Left lung (tissue), 14 donors: ENCODE measurements at places on chromosomes 7 and 10. TPM values are rescaled to one million over a fixed set of nuclear protein-coding genes. Genes with fewer than 3 reads are reported as not detected.

DNA sequence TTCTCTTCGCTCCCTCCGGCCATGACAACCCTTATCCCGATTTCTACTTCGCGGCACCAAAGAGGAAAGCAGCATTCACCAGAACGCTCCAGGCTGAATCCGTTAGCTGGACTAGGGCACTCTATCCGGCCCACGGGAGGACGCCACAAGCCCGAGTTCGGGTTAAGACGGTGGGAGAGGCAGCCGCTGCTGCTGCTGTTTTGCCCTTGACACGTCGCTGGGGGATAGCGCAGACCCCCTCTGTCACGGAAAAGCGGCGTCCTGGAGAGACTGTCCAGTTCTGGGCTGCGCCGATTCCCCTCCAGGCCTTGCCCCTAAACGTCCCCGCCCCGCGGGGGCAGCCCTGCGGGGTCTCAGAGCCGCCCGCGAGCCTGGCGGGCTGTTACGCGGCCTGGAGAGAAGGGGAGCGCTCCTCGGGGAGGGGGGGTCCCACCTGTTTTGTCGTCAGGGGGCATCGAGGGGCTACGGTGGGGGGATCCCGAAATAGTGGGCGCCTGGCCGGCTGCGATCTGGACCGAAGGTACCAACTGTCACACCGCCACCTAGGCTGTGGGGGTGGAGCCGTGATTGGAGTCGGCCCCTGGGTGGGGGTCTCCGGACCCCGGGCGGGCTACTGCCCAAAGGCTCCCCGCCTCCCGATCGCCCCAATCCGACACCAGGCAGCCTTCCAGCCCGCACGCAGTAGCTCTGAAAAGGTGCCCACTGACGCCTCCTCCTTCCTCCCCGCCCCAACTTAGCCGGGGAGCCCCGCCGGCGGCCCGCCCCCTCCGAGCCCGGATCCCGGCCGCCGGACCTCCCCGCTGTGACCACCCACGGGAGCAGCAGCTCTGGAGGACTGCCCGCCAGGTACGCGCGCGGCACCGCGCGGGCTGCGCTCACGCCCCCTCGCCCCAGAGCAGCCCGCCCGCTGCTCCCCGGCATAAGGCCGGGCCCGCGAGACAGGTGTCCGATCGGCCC lies 772 bp downstream of the SGMS1 start:
- DNase-seq, result peak; percentile 53

- peak; percentile 88 for DNase-seq
Measured at GRCh38 chr7:149625340-149625946, 127.8 kb upstream of the ZNF746 start.

GRCh38 chr10:3471472-3471871 lies 298.9 kb upstream of the PITRM1 start:
- no peak for DNase-seq

- no peak for DNase-seq
Measured at GRCh38 chr7:14303536-14303935, 314.1 kb upstream of the ETV1 start.

DNA sequence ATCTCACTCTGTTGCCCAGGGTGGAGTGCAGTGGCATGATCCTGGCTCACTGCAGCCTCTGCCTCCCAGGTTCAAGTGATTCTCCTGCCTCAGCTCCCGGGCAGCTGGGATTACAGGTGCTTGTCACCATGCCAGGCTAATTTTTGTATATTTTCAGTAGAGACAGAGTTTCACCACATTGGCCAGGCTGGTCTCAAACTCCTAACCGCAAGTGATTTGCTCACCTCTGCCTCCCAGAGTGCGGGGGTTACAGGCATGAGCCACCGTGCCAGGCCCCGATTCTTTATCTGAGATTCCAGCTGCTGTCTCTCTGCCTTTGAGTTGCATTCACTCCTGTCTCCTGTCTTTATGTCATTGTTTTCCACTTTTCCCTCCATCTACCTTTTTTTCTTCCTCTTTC lies 168.7 kb downstream of the TMEM178B start:
- DNase-seq, result no peak

GRCh38 chr10:127386606-127387327 lies 162.3 kb upstream of the NPS start:
- peak; percentile 51 for DNase-seq

DNA sequence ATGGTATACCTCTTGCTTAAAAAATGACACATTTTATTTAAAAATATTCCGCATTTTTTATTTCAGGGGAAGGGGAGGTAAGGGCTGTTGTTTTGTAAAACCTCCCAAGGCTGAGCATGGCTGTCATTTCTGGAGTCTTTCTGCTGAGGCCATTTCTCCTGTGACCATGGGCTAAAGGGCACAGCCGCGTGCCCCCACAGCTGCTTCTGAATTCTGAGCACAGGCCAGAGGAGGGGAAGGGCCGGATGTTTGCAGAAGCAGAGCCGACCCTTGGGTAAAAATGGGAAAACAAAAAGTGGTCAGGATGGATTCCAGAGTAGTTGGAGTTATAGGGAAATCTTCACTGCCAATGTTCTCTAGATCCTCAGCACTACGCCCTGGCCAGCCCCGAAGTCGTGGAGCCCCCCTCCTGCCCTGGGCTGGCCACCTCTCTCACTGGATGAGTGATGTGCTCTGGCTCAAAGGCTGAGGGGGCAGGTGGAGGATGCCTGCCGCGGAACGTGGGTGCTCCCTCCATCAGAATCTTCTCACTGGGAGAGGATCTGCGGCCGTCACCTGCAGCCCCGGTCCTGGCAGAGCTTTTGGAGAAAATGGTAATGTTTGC lies 131.3 kb upstream of the ZEB1 start:
- no peak for DNase-seq

DNA sequence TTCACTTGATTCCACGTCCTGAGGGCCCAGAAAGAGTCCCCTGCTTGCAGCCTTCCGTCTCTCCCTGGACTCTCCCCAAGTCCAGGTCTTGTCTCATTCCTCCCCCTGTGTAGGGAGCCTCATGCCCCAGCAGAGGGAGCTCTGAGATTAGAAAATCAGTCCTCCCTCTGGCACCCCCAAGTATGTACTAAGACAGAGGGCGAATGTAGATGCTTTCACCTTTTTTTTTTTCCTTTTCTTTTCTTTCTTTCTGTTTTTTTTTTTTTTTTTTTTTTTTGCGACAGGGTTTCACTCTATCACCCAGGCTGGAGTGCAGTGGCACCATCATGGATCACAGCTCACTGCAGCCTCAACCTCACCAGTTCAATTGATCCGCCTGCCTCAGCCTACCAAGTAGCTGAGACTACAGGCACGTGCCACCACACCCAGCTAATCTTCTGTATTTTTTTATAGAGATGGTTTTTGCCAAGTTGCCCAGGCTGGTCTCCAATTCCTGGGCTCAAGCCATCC lies 10.3 kb downstream of the SFXN3 start:
- DNase-seq, result peak; percentile 73

DNA sequence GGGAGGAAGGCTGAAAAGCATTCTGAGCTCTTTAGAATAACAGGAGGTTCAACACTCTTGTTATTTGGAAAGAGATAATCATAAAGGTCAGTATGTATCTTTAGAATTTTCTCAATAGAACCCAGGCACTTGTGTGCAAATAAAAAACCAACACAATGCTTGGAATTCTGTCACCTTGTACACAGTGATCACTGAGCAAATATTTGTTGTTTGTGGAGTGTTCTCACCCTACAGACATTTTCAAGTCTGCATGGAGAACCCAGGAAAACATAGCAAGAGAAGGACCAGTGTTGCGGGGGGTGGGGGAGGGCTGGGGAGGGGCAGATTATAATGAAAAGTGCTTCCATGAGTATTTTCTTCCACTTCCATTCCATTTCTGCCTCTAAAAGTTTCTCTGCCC lies 87.4 kb downstream of the FAM107B start:
- no peak for DNase-seq

GRCh38 chr10:65719790-65720189 lies 1206.0 kb upstream of the LRRTM3 start:
- DNase-seq, result no peak

- peak; percentile 31 for DNase-seq
Measured at GRCh38 chr7:12244129-12244528, 33.0 kb downstream of the TMEM106B start.

GRCh38 chr10:118712930-118713634 lies 41.7 kb downstream of the CACUL1 start:
- no peak for DNase-seq

- no peak for DNase-seq
Measured at GRCh38 chr7:96675548-96675947, 34.1 kb downstream of the SEM1 start.

Gene PTPN20
- polyA plus RNA-seq, result 6.5 TPM

Gene POM121C
- 82.9 TPM for polyA plus RNA-seq

Gene CYP3A7
- polyA plus RNA-seq, result 1.0 TPM

Gene RADIL
- polyA plus RNA-seq, result 9.8 TPM

Gene NOS3
- polyA plus RNA-seq, result 7.5 TPM

Gene CDK1
- polyA plus RNA-seq, result 121 TPM
